NCI-H460 (cell line): ENCODE measurements at places on chromosomes 2 and 18. TPM values are rescaled to one million over a fixed set of nuclear protein-coding genes. Genes with fewer than 3 reads are reported as not detected.

UGT1A6 gene
- not detected in 2 replicates for total RNA-seq

- DNase-seq = peak; percentile 50
Observed at GRCh38 chr2:96145036-96145847, at the start of gene DUSP2. DUSP2 (minus strand) TSS chr2:96145440; CDS start chr2:96145354, 86 bp downstream.

CREG2 gene
- 0.10 and 0.20 TPM in 2 replicates for total RNA-seq

GREB1 gene
- total RNA-seq = 1.8 and 2.4 TPM in 2 replicates

CPO gene
- not detected in 2 replicates for total RNA-seq

DNA sequence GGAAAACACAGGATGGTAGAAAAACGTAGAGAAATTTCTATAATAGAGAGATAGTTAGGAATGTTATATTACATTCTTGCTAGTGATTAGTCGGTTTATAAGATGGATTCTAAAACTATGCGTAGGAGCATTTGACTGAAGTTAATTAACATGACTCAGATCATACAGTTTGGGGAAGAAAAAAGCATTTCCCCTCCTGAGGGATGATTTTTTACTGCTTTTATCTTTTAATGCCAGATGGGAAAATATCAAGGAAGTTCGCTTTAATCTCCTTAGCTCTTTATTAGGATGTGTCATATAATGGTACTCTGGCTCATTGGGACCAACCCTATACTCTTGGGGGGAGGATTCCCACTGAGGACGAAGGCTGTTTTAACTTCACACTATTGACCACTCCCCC lies 502.1 kb downstream of the TGIF1 start:
- DNase-seq = no peak

NGEF gene
- total RNA-seq = 3.2 and 3.4 TPM in 2 replicates

- no peak for DNase-seq
Observed at GRCh38 chr2:120261387-120262006, 8.8 kb downstream of the RALB start.

DNA sequence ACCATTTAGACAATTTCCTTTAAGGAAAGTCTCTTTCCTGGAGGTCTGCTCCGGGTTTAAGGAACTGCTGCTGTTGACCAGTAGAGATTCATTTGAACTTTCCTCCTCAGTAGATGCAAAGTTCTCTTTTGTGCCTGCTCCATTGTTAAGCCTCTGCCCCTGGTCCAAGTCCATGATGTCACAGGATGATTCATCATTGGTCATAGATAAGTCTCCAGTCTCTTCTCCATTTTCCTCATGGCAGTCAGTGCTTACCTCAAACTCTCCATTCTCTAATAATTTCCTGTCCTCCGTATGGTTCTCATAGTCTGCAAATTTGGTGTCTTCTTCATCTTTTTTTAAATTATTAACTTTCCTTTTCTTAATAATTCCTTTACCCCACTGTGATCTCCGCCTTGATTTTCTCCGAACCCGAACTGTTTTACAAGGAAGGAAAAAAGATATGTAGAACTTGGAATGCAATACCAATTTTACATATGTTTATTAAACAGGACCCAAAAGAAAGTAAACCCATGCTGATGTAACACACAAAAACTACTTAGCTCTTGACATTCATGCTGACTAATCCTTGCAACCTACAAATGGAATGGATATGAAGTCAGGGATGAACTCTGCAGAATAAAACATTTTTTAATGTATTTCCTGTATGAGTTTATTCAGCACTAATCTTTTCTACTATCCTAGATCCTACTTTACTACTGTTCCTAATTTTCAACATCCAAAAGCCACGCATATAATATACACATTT lies 169.1 kb downstream of the ATAD2B start:
- peak; percentile 17 for DNase-seq

ALLC gene
- not detected in 2 replicates for total RNA-seq

- DNase-seq = no peak
Observed at GRCh38 chr18:74390900-74391299, 66.2 kb downstream of the DIPK1C start.

DNA sequence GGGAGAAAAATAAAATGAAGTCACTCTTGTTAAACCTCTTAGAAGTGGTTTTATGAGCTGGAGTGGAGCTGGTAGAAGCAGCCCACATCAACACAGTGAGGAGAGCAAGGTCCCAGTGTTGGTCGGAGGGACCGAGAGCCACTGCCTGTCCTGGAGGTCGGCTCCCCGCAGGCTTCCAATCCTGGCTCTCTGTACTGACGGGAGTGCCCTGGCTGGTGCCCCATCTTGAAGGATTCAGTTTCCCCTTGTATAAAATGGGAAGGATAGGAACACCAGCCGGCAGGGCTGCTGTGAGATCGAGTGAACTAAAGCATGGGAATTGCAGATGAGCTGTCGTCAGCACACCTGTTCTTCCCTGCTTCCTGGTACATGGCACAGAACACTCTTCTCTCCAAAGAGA lies 104.3 kb upstream of the ID2 start:
- DNase-seq = no peak

GRCh38 chr2:28600181-28600580 lies 104.3 kb downstream of the PLB1 start:
- DNase-seq = no peak

RAPH1 gene
- 33.6 and 33.8 TPM in 2 replicates for total RNA-seq

MFSD2B gene
- 0.17 and 0.63 TPM in 2 replicates for total RNA-seq

- no peak for DNase-seq
Observed at GRCh38 chr18:75863696-75864095, 436.2 kb upstream of the SMIM21 start.

GRCh38 chr2:10883066-10883465 lies 28.7 kb upstream of the KCNF1 start:
- DNase-seq = no peak

ALPP gene
- total RNA-seq = not detected in 2 replicates

DNAJC5G gene
- total RNA-seq = not detected in 2 replicates

ZNF2 gene
- total RNA-seq = 6.5 and 7.6 TPM in 2 replicates
